Occipital lobe (tissue), 3 donors: ENCODE measurements at places on chromosomes 1 and 21. TPM values are rescaled to one million over a fixed set of nuclear protein-coding genes. Genes with fewer than 3 reads are reported as not detected.
A peak's percentile ranks its signal among the peaks of the same experiment; 100 is the strongest.

LCE1B gene
- total RNA-seq, result not detected

S100B gene
- total RNA-seq, result 6.9 TPM

C1orf210 gene
- total RNA-seq, result not detected

HSPB7 gene
- total RNA-seq, result not detected

SPRR2A gene
- total RNA-seq, result not detected

LCK gene
- total RNA-seq, result not detected

PDIK1L gene
- 93.6 TPM for total RNA-seq

SNX7 gene
- 163 TPM for total RNA-seq

LMOD1 gene
- 0.47 TPM for total RNA-seq

DEPDC1 gene
- total RNA-seq, result 4.2 TPM

BSND gene
- total RNA-seq, result not detected

CATSPERE gene
- 2.0 TPM for total RNA-seq

- no peak for DNase-seq
Observed at GRCh38 chr1:62903982-62904855, 120.3 kb downstream of the ATG4C start.

- peak; percentile 17 for DNase-seq
Observed at GRCh38 chr1:41109310-41110197, 88.0 kb upstream of the SLFNL1 start.

- no peak for DNase-seq
Observed at GRCh38 chr1:63886340-63886739, 112.5 kb downstream of the ROR1 start.

DNA sequence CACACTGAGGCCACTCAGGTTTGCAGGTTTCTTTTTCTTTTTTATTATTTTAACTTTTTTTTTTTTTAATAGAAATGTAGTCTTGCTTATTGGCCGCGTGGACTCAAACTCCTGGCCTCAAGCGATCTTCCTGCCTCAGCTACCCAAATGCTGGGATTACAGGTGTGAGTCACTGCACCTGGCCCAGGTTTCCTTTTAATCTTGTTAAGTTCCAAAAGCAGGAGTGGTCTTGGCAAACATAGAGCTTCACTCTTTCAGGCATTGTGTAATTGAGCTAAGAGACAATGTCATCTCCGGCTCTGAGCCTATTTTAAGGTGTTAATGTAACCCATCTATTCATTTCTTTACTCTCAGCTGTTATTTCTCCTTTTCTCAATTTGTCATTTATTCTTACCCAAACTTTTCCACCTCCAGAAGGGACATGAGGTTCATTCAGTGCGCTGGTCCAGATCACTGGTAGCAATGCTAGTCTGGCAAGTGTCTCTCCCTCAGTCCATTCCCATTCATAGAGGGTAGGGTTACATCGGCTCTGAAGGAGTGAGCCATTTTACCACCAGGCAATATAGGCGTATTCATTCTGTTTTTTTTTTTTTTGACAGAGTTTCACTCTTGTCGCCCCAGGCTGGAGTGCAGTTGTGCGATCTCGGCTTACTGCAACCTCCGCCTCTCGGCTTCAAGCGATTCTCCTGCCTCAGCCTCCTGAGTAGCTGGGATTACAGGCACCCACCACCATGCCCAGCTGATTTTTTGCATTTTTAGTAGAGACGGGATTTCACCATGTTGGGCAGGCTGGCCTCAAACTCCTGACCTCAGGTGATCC is 11.3 kb upstream of the MFSD2A start:
- DNase-seq, result no peak

GRCh38 chr1:145959957-145960467 is 2.2 kb upstream of the LIX1L start:
- DNase-seq, result no peak

- DNase-seq, result no peak
Observed at GRCh38 chr1:240014051-240014450, 77.6 kb upstream of the FMN2 start.

DNA sequence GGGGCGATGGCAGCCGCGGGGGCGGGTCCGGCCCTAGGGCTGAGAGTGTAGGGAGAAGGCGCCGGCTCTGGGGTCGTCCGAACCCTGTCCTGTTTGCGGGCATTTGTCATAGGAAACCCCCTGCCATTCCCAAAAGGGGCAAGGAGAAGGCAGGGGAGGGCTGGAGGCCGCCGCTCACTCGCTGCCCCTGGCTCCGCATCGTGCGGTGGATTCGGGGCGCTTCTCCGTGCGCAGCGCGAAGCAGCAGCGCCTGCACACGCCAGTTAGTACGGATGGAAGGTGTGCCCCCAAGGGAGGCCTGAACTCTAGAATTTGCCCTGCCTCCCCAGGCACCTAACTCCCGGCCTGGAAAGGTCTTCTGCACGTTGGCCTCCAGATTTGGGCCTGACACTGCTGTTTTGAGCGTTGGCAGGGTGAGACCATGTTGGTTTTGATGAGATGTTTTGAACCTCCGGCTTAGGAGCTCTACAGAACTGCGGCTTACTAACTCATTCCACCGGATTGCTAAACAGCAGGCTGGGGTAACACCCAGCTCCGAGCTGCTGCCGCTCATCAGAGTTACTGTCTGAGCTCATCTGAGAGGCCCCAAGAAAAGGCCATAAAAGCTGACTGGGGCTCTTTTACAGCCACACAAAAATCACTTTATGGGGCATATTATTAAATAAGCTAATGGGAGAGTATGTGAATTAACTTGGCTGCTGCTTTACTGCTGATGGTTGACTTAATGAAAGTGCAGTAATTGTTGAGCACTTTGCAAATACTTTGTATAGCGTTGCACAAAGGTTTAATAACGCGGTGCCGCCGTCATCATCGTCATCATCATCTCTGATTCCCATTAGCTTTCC is 987 bp downstream of the GPR137B start:
- no peak for DNase-seq

GRCh38 chr1:119001181-119002027 is 13.3 kb upstream of the TBX15 start:
- DNase-seq, result no peak

- no peak for DNase-seq
Observed at GRCh38 chr1:172838680-172839313, 179.9 kb downstream of the FASLG start.

DNA sequence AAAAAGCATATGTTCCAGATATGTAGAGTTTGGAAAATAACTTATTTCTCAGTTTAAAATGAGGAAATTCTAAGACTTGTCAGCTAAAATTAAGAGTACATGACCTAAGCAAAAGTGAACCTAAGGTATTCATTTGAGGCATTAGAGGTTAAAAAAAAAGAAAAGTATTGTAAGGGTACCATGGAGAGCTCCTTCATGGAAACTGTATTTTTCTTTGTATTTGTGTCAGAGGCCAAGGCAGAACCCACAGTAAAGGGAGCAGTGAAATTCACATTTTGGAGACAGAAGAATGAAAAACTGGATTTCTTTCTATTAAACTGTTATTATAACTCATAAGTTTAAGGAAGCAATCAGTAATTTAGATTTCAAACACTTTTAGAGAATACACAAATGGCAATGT is 1494.8 kb downstream of the KCNT2 start:
- DNase-seq, result no peak

DNA sequence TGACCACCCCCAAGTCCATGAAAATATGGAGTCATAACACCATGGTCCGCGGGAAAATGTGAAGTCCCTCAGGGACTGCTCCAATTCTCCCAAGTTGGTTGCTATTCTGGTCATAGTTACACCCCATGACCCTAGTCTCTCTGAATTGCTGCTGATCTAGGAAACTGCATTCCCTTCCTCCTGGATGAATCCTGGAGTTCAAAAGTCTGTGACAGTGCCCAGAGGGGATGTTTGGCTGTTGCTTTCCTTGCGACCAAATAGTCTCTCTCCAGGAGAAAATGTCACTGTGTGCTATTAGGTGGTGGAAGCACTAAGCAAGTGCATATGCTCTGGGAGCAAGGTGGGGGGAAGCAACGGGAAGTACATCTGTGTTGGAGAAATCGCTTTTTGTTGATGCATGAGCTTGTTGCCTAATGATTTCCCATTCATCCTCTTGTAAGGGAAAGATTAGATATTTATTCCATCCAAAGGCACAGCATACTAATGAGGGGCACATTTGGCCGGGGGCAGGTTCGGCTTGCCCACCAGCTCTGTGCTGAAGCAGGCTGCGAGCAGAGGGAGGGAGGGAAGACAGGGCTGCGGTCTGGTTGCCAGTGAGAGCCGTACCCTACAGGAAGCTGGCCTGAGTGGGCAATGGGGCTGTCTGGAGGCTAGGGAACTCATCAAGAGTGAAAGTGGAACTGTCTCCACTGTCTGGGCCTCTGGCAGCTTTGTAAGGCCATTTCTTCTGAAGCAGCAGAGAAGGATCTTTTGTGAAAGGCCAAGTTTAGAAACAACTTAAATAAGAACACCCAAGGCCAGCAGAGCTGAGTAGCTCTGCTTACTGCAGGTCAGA is 27.2 kb downstream of the SYT6 start:
- DNase-seq, result no peak

DNA sequence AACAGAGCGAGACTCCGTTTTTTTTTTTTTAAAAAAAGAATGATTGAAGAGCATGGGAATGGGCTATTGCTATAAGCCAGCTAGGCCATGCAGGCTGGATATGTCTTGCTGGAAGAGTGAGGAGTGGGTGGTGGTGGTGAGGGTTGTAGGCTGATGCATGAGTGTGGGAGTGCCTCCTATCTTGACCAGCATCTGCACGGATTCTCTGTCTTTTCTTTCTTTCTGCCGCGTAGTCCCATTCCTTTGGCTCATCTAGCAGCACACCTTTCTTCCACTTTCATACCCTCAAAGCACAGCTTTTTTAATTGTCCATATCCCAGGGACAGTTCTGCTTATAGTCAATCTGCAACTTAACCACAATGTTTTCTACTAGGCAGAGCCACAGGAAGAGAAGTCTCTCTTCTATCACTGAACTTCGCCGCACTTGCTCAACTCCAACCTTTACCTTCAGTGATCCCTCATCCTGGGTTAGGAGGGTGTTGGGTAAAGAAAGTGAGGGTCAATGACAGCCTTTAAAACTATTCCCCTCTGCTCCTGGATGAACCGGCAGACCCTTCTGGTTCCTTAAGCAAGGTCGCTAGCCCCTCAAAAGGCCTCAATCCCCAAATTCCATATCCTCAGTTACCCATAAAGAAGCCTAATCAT is 15.2 kb downstream of the ADCY10 start:
- no peak for DNase-seq

- DNase-seq, result no peak
Observed at GRCh38 chr1:229817936-229818335, 191.9 kb downstream of the URB2 start.

DNA sequence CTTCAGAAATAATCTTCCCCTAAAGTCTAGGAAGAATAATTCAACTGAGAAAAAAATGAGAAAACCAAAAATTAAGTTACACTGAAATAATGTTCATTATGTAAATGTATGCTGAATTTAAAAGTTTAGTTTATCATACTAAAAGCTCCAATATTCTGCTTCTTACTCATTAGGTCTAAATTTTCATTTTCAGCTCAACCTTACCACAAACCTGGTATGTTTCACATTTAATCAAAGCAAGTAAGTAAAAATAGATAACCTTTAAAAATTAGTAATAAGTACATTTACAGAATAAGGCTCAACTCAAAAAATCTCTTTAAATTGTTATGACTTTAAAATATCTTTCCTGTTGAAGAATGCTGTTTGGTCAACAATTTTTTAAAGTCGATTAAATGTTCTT is 15.0 kb downstream of the BTG3 start:
- DNase-seq, result no peak

- DNase-seq, result peak; percentile 10
Observed at GRCh38 chr1:19096036-19096833, 113.8 kb downstream of the UBR4 start.

DNA sequence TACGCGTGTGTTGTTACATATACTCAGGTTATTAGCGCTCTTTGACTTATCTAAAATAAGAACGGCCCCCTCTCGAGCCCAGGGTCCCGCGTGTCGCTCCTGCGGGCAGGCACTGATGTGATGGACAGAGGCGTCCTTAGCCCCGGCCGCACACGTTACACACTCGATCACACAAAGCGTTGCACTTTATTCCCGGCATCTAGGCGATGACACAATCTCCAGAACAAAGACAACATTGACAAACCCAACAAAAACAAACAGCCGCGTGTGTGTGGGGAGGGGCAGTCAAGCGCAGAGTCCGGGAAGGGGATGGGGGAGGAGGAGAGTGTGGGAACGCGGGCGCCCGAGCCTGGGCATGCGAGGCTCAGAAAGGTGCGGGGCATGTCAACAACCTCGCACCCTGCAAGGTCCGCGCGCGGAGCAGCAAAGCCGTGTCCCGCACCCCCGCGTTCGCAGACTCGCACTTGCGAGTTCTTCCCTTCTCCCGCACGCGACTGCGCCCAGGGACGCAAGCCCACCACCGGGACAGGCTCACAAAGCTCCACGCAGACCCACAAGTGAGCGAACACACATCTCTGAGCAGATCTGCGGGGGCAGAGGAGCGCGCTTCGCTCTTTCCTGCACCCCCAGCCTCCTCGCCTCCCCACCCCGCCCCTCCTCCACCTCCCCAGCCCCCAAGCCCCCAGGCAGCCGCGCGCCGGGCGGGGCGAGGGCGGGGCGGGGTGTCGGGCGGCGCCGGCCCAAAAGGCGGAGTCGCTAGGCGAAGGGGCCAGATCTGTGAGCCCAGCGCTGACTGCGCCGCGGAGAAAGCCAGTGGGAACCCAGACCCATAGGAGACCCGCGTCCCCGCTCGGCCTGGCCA is at the start of gene EFNA1:
Gene EFNA1 (plus strand): TSS at position 772 of the 862 bp plus-strand sequence. CDS start 102 bp downstream, outside the sequence.
- DNase-seq, result peak; percentile 87

DNA sequence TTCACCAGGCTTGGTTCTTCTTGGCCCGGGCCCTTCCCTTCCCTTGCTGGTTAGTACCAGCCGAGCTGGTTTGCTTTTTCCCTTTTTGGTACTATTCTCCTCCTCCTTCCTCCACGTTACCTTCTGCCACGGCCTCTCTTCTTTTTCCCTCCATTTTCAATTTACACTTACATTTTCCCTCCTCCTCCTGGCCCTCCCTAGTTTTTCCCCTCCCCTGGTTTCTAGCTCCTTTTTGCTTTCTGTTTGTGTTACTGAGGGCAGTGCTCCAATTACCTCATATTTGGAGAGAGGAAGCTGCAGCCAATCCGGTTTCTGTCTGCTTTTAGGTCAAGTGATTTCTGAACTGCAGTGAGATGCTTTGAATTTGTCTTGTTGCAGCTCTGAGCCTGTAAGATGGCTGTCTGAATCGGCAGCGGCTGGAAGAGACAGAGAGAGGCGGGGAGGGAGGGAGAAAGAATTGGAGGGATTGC is 63.7 kb downstream of the MACF1 start:
- peak; percentile 75 for DNase-seq

GRCh38 chr1:55824251-55824640 is 609.1 kb upstream of the USP24 start:
- DNase-seq, result no peak

DNA sequence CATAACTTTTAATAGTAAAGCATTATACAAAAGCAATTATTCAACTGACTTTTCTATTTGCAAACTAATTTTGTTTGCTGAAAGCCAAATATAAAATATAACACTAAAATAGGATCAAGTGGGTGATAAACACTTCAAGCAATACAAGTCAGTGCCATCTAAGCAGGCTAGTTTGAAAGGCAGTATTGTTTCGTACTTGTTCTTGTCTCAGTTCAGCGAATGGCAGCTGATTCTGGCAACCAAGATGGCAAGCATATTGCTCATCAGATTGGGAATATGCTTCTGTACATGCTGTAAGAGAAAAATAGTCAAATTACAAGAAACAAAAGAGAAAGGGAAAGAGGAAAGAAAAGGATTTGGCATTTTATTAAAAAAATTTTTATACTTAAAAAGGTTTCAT is 7.5 kb downstream of the TMEM59 start:
- DNase-seq, result no peak
